AG09309 (cell line): ENCODE measurements at places on chromosomes 4 and X.

GRCh38 chr4:6892190-6892908 is 17.3 kb upstream of the TBC1D14 start:
- DNase-seq, result no peak

GRCh38 chr4:151569650-151570049 is 160.7 kb downstream of the FHIP1A start:
- no peak for DNase-seq

DNA sequence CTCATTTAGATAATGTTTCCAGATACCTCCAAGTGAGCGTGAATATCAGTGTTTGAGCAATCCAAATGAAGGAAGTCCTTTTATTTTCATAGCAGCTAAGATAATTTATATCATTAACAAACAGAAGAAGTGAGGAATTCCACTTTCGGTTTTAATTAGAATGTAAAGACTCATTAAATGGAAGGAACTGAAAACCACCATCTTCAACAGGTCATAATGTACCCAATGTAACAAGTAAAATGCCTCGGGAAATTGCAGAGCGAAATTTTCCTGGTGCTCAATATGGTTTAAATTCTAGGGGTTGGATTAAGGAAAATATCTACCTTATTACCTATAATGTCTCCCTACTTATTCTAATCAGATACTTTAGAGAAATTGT is 33.9 kb upstream of the SLC9A7 start:
- DNase-seq, result no peak

GRCh38 chr4:85867271-85867670 is 392.3 kb downstream of the ARHGAP24 start:
- no peak for DNase-seq

DNA sequence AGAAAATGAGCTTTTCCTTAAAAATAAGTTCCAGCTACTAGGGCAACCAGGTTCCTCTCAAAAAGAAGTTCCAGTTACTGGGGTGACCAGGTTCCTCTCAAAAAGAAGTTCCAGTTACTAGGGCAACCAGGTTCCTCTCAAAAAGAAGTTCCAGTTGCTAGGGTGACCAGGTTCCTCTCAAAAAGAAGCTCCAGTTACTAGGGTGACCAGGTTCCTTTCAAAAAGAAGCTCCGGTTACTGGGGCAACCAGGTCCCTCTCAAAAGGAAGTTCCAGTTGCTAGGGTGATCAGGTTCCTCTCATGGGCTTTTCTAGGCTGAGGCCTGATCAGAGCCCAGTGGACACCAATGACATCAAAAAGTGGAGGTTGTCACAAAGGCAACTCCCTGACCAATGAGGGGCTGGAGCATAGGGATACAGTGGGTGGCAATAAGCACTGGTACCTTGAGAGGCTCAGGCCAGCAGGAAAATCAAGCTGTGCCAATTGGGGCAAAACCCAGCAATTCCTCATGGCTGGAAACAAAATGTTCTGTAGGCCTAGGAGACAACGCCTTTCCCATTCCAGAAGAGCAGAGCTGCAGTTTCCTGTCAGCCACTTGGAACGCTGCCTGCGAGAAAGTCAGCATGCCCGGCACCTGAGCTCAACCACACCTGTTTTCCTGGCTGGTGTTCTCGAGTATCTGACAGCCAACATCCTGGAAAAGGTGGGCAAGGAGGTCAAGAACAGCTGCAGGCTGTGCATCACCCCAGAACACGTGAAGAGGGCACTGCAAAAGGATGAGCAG is 12.3 kb upstream of the SYTL5 start:
- DNase-seq, result no peak

GRCh38 chr4:168521721-168522120 is 24.9 kb downstream of the PALLD start:
- no peak for DNase-seq

DNA sequence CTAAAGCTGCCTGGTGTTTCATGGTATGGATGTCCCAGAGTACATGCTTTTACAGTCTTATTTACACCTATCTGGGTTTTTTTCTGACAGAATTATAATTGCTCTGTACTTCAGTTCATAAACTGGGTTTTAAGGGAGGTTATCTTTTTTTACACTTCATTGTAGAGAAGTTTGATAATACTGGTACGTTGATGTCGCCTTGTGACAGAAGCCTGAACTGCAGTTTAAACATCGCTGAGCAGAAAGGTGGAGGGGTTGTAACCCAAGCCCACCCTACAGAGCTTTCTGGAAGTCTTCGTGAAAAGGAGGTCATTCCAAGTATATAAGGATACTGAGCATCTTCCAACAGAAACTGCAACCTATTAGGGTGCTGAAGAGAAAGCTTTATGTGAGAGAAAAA is 46.4 kb downstream of the BEX1 start:
- DNase-seq, result no peak

GRCh38 chr4:177159600-177159999 is 150.1 kb upstream of the NEIL3 start:
- no peak for DNase-seq

- no peak for DNase-seq
Measured at GRCh38 chr4:135775909-135776308, 1574.3 kb upstream of the PABPC4L start.

DNA sequence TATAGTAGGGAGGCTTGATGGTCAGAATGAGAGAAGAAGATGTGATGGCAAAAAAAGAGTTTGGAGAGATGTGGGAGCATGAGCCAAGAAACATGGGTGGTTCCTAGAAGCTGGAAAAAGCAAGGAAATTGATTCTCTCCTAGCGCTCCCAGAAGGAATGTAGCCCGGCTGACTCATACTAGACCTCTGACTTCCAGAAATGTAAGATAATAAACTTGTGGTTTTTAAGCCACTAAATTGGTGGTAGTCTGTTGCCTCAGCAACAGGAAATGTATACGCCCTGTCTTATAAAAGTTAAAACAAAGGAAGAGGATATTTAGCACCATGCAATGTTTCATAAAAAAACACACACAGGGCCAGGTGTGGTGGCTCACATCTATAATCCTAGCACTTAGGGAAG is 182.7 kb upstream of the PCDH7 start:
- peak; percentile 43 for DNase-seq

- no peak for DNase-seq
Measured at GRCh38 chr4:4332529-4332928, 42.5 kb downstream of the ZBTB49 start.

DNA sequence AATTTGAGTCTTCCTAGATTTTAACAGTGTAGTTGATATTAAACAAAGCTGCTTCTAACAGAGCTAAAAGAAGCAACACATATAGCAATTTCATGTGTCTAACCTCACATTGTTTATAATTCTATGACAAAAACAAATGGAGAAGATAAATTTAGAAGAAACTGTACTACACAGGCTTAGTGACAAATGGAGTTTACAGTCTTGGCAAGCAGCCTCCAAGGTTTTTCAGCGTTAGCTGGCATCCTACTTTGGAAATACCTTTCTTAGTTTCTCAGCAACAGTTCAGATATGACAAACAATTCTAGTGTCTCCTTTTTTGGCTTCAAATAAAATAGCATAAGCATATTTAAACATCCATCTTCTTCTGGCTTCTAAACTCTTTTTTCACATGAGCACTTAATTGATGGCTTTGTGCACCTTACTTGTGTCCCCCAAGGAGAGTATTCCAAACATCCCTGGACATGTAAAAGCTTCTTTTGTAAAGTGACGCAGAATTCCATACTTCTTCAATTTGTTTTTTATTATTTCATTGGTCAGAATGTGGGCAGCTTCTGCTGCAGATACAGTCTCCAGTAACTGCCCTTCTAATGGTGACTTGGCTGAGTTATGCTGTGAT is 249.8 kb downstream of the ANTXR2 start:
- no peak for DNase-seq

DNA sequence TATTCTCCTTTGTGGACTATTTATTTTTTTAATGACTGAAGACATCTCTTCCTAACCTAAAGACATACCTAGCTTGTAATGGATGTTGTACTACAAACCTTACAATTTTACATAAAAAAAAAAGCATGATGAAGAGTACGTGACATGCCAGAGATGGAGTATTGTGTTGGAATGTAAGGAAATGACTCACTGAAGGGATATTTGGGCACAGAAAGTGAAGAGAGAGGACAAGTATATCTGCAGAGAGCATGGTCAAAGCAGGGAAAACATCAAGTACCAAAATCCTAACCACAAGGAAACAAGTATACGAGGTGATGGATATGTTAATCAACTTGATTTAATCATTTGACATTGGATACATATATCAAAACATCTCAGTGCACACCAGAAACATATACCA is 1051.4 kb upstream of the PRKX start:
- DNase-seq, result no peak

GRCh38 chr4:88549815-88550214 is 26.2 kb upstream of the PYURF start:
- no peak for DNase-seq

- DNase-seq, result no peak
Measured at GRCh38 chr4:67568820-67569219, 10.3 kb downstream of the STAP1 start.

DNA sequence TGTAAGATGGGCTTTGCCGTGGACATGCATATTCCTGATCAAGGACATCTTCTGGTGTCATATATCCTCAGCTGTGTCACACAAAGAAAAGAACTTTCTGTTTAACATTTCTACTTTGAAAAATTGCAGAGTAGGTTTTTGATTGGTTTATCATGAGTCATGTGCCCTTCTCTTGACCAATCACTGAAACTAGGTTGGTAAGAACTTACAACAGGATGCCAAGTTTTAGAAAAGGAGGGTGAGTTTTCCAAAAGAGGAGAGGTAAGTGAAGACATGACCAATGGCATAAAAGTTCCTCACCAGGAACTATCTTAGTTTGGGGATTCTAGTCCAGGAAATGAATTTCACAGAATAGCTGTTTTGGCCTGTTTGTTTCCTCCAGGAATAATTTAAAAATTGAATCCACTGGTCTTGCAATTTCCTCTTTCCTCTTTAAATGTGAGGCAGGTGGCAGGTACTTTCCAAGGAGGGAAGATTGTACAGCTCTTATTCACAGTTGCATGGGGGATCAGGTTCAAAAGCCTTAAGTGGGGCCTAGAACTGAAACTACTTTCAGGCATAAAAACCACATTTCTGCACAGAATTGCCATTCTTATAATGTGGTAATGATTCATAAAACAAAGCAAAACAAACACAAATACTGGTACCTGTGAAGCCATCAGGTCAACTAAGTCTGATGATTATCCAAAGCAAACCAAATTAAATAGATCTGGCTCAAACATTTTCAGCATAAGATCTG is 1114.5 kb upstream of the LCORL start:
- no peak for DNase-seq

- DNase-seq, result no peak
Measured at GRCh38 chr4:110365761-110366160, 110.2 kb upstream of the ENPEP start.

GRCh38 chr4:121148621-121149020 is 15.5 kb downstream of the TNIP3 start:
- DNase-seq, result no peak

- DNase-seq, result no peak
Measured at GRCh38 chr4:138242834-138243156, 646 bp upstream of the SLC7A11 start.
